Esophagus squamous epithelium (tissue), 5 donors: ENCODE measurements at places on chromosomes 4 and X. TPM values are rescaled to one million over a fixed set of nuclear protein-coding genes. Genes with fewer than 3 reads are reported as not detected.

DNA sequence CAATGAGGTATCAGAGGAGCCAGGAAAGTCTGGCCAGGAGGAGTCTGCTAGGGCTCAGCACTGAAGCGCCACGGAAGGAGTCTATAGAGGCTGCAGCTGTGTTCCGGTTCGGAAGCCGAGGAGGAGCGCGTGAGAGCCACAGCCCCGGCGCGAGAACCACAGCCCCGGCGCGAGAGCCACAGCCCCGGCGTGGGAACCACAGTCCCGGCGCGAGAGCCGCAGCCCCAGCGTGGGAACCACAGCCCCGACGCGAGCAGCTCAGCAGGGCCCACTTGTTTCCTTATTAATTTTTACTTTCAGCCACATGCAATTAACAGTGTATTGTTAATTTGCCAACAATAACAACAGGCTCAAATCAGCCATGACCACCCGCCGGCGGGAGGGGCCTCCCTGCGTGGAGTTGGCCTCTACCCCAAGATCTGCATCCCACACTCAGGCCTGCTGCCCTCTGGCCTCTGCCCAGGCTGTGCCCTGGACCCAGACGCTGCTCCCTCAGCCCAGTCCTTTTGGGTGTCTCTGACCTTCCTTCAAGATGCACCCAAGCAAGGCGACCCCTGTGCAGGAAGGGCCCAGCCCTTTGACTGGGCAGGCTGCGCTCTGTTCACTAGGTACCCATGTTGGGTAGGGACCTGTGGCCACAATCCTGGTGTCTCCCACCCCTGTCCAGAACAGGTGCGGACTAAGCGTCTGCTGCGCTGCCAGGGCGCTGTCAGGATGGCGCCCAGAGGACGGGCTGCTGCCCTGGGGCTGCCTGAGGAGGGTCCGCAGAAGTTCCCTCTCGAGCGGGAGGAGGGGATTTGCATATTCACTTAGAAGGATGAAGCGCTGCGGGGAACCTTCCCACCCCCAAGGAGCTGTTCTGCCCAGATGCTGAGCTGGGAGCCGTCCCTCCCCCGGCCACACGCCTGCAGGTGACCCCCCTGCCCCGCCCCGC lies 113.8 kb downstream of the ADRA2C start:
- no peak for DNase-seq

DNA sequence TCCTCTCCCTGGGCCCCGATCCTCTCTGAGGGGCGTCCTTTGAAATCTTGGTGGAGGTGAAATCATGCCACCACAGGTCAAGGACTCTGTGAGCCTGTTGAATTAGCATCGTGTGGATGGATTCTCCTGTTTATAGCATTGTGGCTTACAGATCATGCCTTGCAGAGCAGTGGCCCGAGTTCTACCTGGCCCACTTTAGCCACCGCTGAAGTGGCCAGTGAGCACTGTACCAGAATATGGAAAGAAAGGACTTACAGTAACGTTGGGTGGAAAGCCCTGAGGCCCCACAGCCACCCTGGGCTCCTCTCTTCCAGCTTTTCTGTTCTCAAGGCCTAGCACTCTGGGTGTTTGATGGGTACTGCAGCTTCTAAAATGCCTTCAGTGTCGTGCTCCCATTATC lies 35.3 kb downstream of the NPFFR2 start:
- DNase-seq = no peak

The CT47A1 gene
- not detected for total RNA-seq

The PHEX gene
- 0.19 TPM for total RNA-seq

DNA sequence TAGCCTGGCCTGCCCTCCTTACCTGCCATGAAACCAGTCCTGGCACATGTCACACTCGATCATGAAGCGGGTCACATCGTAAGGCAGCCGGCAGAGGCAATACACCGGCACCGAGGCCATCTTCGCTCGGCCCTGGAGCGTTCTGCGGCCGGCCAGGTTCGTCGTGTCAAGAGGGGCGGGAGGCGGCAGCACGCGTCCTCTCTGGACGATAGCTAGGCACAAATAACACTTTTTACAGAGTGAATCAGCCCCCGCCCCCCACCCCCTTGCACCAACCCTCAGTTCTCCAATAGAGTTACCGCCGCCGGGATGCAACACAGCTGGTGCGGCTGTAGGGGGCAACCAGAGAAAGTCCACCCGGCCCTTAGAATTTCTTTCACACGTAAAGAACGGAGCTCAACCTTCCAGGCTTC lies 1.7 kb downstream of the PHF8 start:
- no peak for DNase-seq
